ENCODE measurements at places on chromosomes 1 and 21.
A peak's percentile ranks its signal among the peaks of the same experiment; 100 is the strongest.

DNA sequence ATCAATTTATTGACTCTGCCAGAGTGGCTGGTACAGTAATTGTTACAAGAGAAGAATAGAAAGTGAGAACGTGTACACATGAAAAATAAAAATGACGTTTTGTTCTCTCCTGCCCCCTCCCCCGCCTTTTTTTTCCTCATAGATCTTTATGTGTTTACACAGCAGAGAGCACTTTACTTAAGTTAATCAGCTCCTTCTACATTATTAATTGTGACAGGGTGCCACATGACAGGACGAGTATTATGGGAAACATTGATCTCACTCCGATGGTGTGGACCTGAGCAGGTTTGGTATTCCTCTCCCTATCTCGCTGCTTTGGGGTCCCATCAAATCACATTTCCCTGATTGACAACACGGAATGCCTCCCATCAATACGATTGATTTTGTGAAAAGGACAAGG lies 285.7 kb downstream of the TM2D1 start:
- DNase-seq = no peak

DNA sequence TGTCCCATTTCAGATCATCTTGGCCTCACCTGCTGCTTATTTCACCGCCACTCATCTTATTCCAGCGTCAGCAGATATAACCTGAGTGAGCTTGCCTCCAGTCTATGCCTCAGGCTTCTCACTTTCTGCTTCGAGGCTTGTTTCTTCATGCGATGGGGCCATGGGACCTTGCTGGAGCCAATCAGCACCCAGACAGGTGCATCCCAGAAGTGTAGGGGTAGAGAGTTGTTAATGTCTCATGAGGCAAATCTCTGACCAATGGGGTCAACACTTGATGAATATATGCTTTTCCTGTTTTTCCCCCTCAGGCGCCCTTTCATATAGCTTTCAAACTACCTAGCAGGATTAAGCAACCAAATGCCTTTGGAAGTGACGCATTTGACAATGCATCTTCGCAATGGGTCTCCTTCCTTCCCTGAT lies 935 bp upstream of the YIPF1 start:
- DNase-seq = no peak

GRCh38 chr1:39900662-39901463 lies 854 bp downstream of the MYCL start:
- peak; percentile 26 for DNase-seq

- no peak for DNase-seq
Measured at GRCh38 chr1:228958741-228959140, 223.5 kb downstream of the RHOU start.

- peak; percentile 82 for DNase-seq
Measured at GRCh38 chr1:211736351-211736915, 61.0 kb upstream of the NEK2 start.

- peak; percentile 84 for DNase-seq
Measured at GRCh38 chr1:235953801-235954200, 87.1 kb upstream of the LYST start.

- DNase-seq = no peak
Measured at GRCh38 chr1:241778117-241778516, 69.9 kb upstream of the EXO1 start.

DNA sequence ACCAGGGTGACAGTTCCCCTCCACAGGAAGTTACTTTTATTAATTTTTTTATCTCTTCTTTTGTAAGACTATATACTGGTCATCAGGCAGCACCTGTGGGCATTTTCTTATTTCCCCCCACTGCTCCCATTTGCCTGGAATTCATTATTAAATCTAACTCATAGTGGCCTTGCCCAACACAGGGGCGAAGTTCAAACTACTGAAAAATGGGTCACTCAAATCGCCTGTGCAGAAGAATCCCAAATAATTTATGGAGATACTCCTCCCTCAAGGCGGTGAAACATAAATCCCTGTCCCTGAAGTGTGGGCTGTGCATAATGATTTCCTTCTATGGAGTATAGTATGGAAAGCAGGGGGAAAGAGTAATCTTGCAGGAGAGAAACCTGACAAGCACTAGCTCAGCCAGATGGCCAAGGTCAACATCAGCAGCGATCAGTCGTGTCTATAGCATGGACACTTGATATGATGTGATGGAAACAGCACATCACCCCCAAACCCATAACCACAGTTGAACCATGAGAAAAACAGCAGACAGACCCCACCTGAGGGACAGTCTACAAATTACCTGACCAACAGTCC lies 7.9 kb downstream of the CAMK2N1 start:
- no peak for DNase-seq

All from RPMI7951 (cell line).